ENCODE measurements at places on chromosomes 6 and 20.

- H3K27me3 ChIP-seq = peaks cover 59% of the 10 kb centered on the region
- DNase-seq = no peak
- no peak overlapping the region for H3K4me3 ChIP-seq
- H3K27ac ChIP-seq = no peak overlapping the region
- no peaks in the 10 kb centered on the region for H3K36me3 ChIP-seq
These were observed 22.5 kb upstream of the QKI start for GRCh38 chr6:163391985-163392384.

GRCh38 chr6:14038467-14039437 is 78.8 kb upstream of the CD83 start:
- peaks cover 71% of the 10 kb centered on the region for H3K27me3 ChIP-seq
- H3K36me3 ChIP-seq = no peaks in the 10 kb centered on the region
- H3K4me3 ChIP-seq = no peak overlapping the region
- no peak for DNase-seq
- H3K27ac ChIP-seq = no peak overlapping the region
- H3K4me1 ChIP-seq = no peaks in the 10 kb centered on the region

DNA sequence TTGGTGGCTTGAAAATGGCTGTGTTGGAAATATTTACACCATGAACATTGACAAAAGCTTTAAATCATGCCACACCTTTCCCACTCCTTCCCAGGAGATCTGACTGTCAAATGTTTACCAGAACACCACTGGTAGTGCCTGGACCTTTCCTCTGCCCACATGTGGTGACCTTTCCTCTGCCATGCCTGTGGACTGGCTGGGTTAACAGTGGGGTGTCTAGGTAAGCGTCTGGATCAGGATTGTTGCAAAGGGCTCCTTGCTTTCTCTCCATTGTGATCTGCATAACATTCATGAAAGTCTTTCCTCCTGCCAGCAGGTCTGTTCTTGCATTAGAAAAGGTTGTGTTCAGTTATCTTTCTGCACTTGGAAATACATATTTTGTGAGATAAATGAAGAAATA is 572.7 kb downstream of the DHX35 start:
- DNase-seq = no peak
- H3K4me1 ChIP-seq = no peaks in the 10 kb centered on the region
- H3K36me3 ChIP-seq = no peaks in the 10 kb centered on the region

DNA sequence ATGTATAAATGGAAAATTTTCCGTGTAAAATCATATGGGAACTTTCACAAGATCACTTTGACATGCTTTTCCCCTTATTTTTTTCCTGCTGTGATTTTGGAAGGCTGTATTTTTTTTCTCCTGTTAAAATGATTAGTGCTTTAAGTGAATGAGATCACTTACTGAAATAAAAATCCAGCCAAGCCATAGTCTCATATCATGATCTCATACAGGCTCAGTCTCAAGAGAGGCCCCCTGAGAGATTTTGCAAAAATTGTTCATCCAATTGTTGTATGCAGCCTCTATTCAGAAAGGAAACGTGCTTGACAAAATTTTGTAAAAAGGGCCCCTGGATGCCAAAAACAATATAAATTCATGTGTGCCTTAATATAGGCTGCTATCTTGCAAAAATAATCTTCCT is 528.2 kb downstream of the HDGFL1 start:
- no peak for DNase-seq
- H3K36me3 ChIP-seq = no peaks in the 10 kb centered on the region
- H3K4me3 ChIP-seq = no peak overlapping the region
- no peaks in the 10 kb centered on the region for H3K4me1 ChIP-seq
- no peaks in the 10 kb centered on the region for H3K27me3 ChIP-seq
- H3K27ac ChIP-seq = no peak overlapping the region

DNA sequence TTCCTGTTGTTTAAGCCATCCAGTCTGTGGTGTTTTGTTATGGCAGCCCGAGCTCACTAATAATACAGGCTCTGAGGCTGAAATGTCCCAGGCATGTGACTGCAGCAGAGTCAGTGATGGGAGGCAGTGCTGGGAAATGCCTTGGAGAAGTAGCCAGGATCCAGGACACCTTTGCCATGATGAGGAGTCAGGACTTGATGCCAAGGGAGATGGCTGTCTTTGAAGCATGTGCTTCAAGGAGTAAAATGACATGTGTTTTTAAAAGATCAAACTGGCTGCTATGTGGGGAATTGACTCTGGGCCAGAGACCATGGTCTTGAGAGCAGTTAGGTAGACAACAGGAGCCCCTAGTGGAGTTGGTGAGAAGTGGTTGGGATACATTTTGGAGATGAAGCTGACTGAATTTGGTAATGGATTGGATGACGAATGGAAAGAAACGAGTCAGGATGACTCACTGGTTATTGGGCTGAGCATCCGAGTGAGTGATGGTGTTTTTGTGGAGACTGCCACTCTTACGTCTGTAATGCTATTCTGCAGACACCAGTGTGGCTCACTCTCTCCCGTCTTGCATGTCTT is 322.2 kb downstream of the PLCB1 start:
- peaks cover 6% of the 10 kb centered on the region for H3K4me1 ChIP-seq
- no peak overlapping the region for H3K27ac ChIP-seq
- H3K27me3 ChIP-seq = no peaks in the 10 kb centered on the region
- H3K4me3 ChIP-seq = no peak overlapping the region
- DNase-seq = no peak

GRCh38 chr6:39962831-39963230 is 28.6 kb upstream of the MOCS1 start:
- no peak overlapping the region for H3K4me3 ChIP-seq
- no peak overlapping the region for H3K27ac ChIP-seq
- no peaks in the 10 kb centered on the region for H3K4me1 ChIP-seq
